ENCODE measurements at places on chromosomes 4 and X.

DNA sequence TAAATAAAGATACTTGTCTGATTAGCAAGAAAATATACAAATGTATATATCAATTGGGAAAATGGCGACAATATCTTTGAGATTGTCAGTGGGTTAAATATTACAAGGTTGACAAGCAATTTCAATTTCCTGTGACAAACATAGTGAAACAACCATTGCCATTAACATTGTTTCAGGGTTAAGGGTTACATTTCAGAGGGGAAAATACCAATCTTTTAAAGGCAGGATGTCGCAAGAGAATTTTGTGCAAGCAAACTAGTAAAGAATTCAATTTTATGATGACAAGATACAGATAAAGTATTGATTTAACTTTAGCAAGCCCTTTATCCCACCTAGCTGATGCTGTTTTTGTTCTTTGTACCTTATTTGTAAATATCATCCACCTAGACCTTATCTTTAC is 305.8 kb upstream of the GRIA3 start:
- no peak for DNase-seq

DNA sequence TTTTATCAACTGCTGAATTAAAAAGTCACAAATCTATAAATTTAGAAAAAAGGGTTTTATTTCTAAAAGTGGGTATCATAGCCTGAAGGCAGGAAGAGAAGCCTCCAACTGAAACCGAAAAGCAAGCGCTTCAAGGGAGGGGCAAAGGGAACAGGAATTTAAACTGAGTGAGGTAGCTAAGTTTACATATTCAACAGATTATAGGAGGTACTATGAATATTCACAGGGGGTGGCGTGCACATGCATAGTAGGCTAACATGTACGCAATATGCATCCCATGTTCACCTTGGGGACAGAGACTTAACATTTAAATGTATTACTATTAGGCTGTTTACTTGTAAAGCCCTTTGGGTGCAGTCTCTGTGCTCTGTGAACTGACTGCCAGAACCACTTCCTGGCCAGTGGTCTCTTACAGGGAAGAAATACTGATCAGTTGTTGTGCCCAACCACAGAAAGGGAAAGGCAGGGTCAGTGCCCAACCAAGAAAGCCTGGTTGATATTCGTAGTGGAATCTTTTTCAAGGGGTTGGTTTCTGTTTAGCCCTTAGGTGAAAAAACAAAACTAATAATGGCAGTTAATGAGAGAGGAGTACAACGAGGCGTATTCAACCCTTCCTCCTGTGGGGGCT is 168.7 kb upstream of the GALNTL6 start:
- DNase-seq = no peak

- no peak for DNase-seq
These were observed 103.9 kb downstream of the PDS5A start for GRCh38 chr4:39873823-39874222.

- no peak for DNase-seq
These were observed 17.9 kb upstream of the VEGFC start for GRCh38 chr4:176810481-176811249.

DNA sequence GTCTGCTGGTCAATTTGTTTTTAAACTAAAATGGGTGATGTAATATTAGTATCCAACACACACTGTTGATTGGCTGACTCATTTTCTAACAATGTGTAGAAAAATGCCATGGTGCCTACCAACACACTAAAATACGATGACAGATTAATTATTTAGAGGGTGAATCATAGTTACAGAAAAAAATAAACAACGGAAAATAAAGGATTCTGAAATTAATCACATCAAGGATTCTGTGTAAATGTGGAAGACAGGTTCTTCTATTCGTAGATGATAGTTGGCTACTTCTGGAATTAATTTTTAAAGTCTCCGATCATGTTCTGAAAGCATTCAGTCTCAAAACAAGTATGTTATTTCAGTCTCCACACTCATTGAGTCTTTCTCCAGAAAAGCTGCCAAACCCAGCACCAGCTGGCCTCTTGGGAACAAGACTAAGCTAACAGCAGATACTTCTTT is 8.2 kb upstream of the IQCM start:
- DNase-seq = peak; percentile 38

DNA sequence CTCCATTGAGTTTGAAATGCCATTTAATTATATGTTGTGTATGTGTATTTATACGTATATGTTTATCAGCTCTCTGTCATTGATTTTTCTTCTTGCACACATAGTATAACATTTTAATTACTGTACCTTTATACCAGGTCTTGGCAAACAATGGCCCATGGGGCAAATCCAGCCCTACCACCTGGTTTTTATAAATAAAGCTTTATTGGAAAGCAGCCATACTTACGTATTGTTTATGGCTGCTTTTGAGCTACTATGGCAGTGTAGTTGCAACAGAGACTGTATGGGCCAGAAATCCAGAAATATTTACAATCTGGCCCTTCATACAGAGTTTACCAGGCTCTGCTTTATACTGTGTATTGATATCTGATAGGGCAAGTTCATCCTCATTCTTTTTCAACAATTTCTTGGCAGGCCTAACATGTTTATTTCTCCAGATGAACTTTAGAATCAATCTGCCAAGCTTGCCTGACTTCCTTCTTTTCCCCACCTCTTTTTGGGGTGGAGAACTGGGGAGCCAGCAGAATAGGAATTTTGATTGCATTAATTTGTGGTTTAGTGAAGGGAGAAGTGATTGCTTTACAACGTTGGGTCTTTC is 15.8 kb downstream of the DCUN1D4 start:
- no peak for DNase-seq

DNA sequence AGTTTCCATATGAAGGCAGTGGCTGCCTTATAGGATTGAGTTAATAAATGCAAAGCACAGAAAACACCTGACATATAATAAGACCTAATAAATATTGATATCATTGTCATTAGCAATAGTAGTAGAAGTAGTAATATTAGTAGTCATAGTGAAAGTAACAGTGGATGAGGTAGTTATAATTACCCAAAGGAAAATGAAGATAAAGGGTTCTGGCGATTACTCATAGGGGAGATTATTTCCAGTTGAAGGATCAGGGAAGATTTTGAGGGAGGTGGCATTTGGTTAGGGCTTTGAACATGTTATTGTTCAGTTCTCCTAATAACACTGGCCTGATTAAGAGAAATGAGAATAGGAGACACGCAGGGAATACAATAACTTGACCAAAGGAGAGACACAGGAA is 131.9 kb upstream of the GPRIN3 start:
- DNase-seq = no peak

- no peak for DNase-seq
These were observed 79.7 kb upstream of the BCOR start for GRCh38 chrX:40177489-40177888.

DNA sequence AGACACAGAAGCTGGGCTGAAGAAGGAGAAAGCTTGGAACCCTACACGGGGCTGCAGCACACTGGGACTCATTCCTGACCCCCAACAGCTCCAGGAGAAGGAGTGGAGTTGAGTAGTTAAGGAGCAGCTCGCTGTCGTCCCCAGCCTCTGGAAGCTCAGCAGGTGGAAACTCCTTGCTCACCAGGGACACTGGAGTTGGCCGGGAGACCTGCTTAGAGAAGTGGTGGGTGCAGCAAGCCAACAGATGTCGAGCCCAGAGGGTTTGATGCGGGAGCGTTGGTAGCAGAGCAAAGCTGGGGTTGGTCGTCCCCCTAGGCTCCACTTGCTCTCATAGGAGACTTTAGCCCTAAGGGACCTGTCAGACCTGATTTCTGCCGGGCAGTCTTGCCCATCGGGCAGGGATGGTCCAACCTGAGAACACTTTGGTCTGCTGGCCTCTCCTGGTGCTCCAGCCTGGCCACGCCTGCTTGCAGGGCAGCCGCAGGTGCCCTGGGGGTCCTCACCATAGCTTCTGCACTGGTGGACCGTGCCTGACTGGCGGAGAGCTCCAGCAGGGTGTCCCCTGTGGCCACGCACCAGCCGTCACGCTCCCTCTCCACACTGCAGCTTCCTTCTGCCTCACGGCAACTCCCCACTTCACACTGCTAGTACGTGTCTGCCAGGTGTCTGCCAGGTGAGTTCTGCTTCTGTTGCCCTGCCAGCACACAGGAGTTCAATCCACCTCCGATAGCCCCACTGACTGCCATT is 353.7 kb downstream of the GASK1B start:
- DNase-seq = no peak

- no peak for DNase-seq
These were observed 5.1 kb downstream of the NUDT9 start for GRCh38 chr4:87427518-87427868.

GRCh38 chr4:37584071-37584470 is 102.1 kb downstream of the RELL1 start:
- DNase-seq = no peak

DNA sequence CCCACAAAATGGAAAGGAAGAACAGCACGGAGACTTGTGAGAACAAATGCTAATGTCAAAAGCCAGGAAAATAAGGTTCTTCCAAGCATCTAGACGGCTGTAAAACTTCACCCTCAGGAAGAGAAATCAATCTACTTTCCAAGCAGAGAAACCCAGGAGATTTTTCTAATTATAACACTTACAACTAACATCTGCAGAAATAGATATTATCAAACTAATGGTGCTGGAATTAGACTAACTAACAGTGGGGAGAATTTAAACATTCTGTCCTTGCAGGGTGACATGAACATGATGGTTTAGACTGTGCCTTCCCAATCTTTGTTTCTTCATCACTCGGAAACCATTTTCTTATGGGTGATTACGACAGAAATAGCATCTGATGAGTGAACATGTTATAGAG is 40.3 kb downstream of the SOD3 start:
- no peak for DNase-seq

DNA sequence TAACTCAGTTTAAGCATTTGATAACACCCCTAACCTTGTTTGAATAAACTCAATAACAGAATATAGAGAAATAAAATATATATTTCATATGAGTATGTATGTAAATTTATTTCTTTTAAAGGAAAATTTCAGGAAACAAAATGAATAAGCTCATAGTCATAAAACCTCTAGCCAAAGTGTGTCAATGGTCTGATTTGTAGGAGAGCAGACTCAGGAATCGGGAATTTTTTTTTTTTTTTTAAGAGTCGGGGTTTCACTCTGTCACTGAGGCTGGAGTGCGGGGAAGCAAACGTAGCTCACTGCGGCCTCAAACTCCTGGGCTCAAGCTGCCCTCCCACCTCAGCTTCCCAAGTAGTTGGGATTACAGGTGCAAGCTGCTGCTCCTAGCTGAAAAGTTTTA is 2.4 kb downstream of the PKD2 start:
- DNase-seq = no peak

DNA sequence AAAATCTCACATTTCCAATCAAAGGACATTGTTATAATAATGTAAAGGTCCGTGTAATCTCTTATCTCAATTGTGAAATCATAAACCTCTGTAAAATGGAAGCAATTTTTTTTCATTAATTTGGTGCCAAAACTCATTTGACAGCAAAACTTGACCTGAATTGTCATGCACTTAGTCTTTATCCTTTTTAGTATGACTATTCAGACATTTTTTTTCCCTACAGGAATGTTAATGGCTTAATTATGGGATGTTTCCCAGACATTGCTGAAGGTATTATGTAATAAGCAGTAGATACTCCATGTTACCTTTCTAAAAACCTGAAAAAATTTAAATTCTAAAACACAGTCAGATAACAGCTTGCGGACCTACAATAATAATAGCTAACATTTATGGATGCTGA is 228.9 kb downstream of the LHFPL1 start:
- no peak for DNase-seq

- no peak for DNase-seq
These were observed 3.1 kb downstream of the TFDP3 start for GRCh38 chrX:133215017-133215416.

- DNase-seq = peak; percentile 56
These were observed 53.0 kb upstream of the DAPP1 start for GRCh38 chr4:99763635-99764101.

- DNase-seq = no peak
These were observed 125.9 kb downstream of the SHISA3 start for GRCh38 chr4:42523066-42523718.

- DNase-seq = peak; percentile 42
These were observed 262.7 kb downstream of the PDHA2 start for GRCh38 chr4:96102541-96103026.
